ENCODE measurements at places on chromosomes 3 and 15. TPM values are rescaled to one million over a fixed set of nuclear protein-coding genes. Genes with fewer than 3 reads are reported as not detected.

The IQCH gene
- 1.7 TPM for total RNA-seq

The SPINK8 gene
- total RNA-seq: not detected

The FRMD4B gene
- 11.7 TPM for total RNA-seq

The CNOT10 gene
- total RNA-seq: 58.5 TPM

The SLC6A1 gene
- not detected for total RNA-seq

The CCDC71 gene
- 18.7 TPM for total RNA-seq

The LRIG1 gene
- total RNA-seq: 12.7 TPM

The RASL12 gene
- not detected for total RNA-seq

The MORC1 gene
- not detected for total RNA-seq

The SATB1 gene
- total RNA-seq: 208 TPM

The BCL6 gene
- 14.0 TPM for total RNA-seq

The RTP1 gene
- total RNA-seq: not detected

The PTH1R gene
- total RNA-seq: not detected

The SIDT1 gene
- 24.0 TPM for total RNA-seq

The TERC gene
- 29.0 TPM for total RNA-seq

The IL5RA gene
- total RNA-seq: not detected

The GABRR3 gene
- not detected for total RNA-seq

The CCNB2 gene
- 64.4 TPM for total RNA-seq

The PML gene
- total RNA-seq: 48.8 TPM

The ADAMTS17 gene
- total RNA-seq: 1.5 TPM

The U2SURP gene
- total RNA-seq: 174 TPM

The SNX22 gene
- total RNA-seq: 1.6 TPM

The INKA1 gene
- 2.8 TPM for total RNA-seq

The GALNT15 gene
- total RNA-seq: not detected

The CDV3 gene
- total RNA-seq: 211 TPM

The ISL2 gene
- total RNA-seq: 0.22 TPM

The CNTN3 gene
- total RNA-seq: not detected

The GOLGA8G gene
- not detected for total RNA-seq

The POPDC2 gene
- total RNA-seq: 1.3 TPM

The CLRN1 gene
- total RNA-seq: not detected

The STAC gene
- not detected for total RNA-seq

The VIPR1 gene
- total RNA-seq: 9.0 TPM

The PSTPIP1 gene
- total RNA-seq: 113 TPM

The CACNA2D3 gene
- total RNA-seq: not detected

The KNG1 gene
- total RNA-seq: not detected

The XCR1 gene
- total RNA-seq: not detected

The TEX9 gene
- total RNA-seq: 0.85 TPM

The IL17RB gene
- not detected for total RNA-seq

The FAM3D gene
- total RNA-seq: not detected

The KNL1 gene
- 22.8 TPM for total RNA-seq

The LRRC31 gene
- total RNA-seq: not detected

The LCMT2 gene
- 8.3 TPM for total RNA-seq

The DAZL gene
- total RNA-seq: not detected

The SAMD7 gene
- not detected for total RNA-seq

The GOLGA8R gene
- total RNA-seq: 3.1 TPM

The NCK1 gene
- 31.9 TPM for total RNA-seq

The PPARG gene
- total RNA-seq: 0.41 TPM

The AMOTL2 gene
- not detected for total RNA-seq
